ENCODE measurements at places on chromosomes 7 and 10. TPM values are rescaled to one million over a fixed set of nuclear protein-coding genes. Genes with fewer than 3 reads are reported as not detected.

Gene GHRHR
- total RNA-seq = not detected

Gene TNS3
- total RNA-seq = 67.8 TPM

Gene SAMD9
- total RNA-seq = 10.2 TPM

Gene CLDN15
- 13.4 TPM for total RNA-seq

Gene HYCC1
- 25.2 TPM for total RNA-seq

Gene MRLN
- not detected for total RNA-seq

Gene SEMA3E
- total RNA-seq = 2.2 TPM

Gene TMEM213
- not detected for total RNA-seq

Gene KIAA1549
- total RNA-seq = 4.0 TPM

Gene RINT1
- 12.0 TPM for total RNA-seq

Gene DOCK1
- total RNA-seq = 31.4 TPM

Gene ZNF467
- 16.7 TPM for total RNA-seq

Gene CDK14
- total RNA-seq = 27.9 TPM

Gene CPED1
- total RNA-seq = 102 TPM

Gene FGFR2
- 18.8 TPM for total RNA-seq

Gene C7orf57
- 0.38 TPM for total RNA-seq

Gene CUL1
- total RNA-seq = 37.4 TPM

Gene STRIP2
- 1.0 TPM for total RNA-seq

Gene ANXA8
- total RNA-seq = 3.0 TPM

Gene KDM7A
- 13.2 TPM for total RNA-seq

Gene CFAP69
- 8.4 TPM for total RNA-seq

Gene NME8
- not detected for total RNA-seq

Gene PON3
- 15.7 TPM for total RNA-seq

Gene CROT
- total RNA-seq = 16.1 TPM

Gene AKR1E2
- total RNA-seq = 2.3 TPM

Gene ERLIN1
- total RNA-seq = 26.1 TPM

Gene WNT8B
- not detected for total RNA-seq

Gene SLIT1
- 0.34 TPM for total RNA-seq

Gene CDHR3
- 9.9 TPM for total RNA-seq

Gene SKIDA1
- total RNA-seq = 3.7 TPM

Gene PDE6C
- total RNA-seq = not detected

Gene EBF3
- total RNA-seq = 0.89 TPM

Gene KCTD7
- total RNA-seq = 15.6 TPM

Gene PHF14
- 30.7 TPM for total RNA-seq

Gene EPHB4
- 42.0 TPM for total RNA-seq

Gene TSPAN33
- total RNA-seq = 1.7 TPM

Gene GBX1
- total RNA-seq = not detected

Gene INHBA
- 8.8 TPM for total RNA-seq

Gene TRIM4
- total RNA-seq = 58.9 TPM

Gene VIPR2
- 11.1 TPM for total RNA-seq

Gene TEX47
- not detected for total RNA-seq

Gene EEF1AKMT2
- 25.8 TPM for total RNA-seq

Gene CFAP46
- total RNA-seq = 1.9 TPM

Gene ZNF727
- total RNA-seq = 4.5 TPM

Gene GIMAP4
- 16.5 TPM for total RNA-seq

Gene HMX2
- not detected for total RNA-seq

Gene SLC26A5
- total RNA-seq = 0.34 TPM

Gene LRRN3
- total RNA-seq = 1.2 TPM

Gene NUP205
- total RNA-seq = 51.5 TPM

All from ovary (tissue), 10 donors.